ENCODE measurements at places on chromosomes 7 and 10. TPM values are rescaled to one million over a fixed set of nuclear protein-coding genes. Genes with fewer than 3 reads are reported as not detected.

GRCh38 chr7:139949629-139950028 is 113.1 kb downstream of the PARP12 start:
- H3K36me3 ChIP-seq = no peaks in the 10 kb centered on the region
- H3K27ac ChIP-seq = no peak overlapping the region
- H3K4me3 ChIP-seq = no peak overlapping the region
- DNase-seq = no peak
- peaks cover 6% of the 10 kb centered on the region for H3K27me3 ChIP-seq

DNA sequence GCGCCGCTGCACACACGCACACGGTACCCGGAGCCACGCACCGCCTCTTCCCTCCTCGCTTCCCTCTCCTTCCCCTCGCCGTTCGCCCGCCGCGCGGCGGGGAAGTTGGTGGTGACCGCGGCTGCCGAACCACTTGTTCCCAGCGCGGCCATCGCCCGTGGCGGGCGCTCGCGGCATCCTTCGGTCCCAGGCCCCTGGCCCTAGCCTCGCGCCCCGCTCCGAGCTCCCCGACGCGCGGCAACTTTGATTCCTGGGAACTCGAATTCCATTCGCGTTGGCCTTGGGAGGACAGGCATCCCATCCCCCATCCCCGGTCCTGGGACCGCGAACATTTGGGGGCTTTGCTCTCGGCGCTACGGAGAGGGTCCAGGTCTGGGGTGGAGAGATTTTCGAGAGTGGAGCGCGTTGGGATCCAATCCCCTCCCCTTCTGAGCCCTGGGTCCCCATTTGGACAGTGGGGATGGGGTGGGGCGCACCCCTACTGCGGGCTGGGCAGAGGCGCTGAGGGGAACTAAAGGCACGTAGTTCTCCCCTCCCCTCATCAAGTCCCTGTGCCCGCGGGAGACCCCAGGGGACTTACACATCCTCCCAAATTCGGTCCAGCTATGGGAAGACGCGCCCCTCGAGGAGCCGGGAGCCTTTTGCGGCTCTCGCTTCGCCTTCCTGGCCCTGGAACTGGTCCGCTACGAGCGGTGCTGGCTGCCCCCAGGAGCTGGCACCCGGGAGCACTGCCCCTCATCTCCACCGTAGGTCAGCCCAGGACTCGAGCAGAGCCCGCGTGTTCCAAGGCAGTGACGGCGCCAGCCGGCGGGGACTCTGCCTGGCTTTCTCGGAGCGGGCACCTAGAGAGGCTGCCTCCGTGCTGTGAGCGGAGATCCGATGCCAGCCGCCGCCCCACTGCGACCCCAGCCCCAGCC is 834 bp downstream of the CDH23 start:
- peak overlapping the region; percentile 55 for H3K4me3 ChIP-seq
- no peaks in the 10 kb centered on the region for H3K36me3 ChIP-seq
- peaks cover 9% of the 10 kb centered on the region for H3K4me1 ChIP-seq
- no peak overlapping the region for H3K27ac ChIP-seq
- peak; percentile 39 for DNase-seq
- peaks cover 80% of the 10 kb centered on the region for H3K27me3 ChIP-seq

Gene OPN4
- not detected for total RNA-seq

DNA sequence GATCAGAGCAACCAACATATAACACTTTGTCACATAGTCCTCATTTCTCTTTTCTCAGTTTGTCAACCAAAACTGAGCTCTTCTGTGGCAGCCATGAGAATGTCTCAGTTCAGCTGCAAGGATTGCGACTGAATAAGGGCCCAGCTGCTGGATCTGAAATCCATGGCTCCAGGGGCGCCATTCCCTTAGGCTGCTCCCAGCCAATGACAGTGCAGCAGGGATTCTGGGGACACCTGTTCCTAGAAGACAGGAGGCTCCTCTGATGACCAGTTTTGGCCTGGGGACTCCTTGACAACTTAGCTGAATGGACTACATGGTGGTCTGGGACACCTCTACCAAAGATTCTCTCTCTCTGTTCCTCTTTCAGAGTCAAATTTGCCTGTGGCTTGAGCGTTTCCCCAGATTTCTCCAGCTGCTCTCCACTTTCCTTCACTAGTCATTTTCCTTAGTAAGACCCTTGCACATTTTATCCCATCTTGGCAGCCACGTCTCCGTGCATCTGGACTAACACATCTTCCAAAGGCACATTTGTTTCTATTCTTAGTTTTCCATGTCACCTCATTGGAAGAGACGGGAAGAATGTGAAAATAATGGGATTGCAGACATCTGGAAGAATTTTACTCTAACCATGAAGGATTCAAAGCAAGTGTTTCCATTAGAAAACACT is 28.1 kb upstream of the KIF5B start:
- no peaks in the 10 kb centered on the region for H3K4me1 ChIP-seq
- DNase-seq = no peak
- no peaks in the 10 kb centered on the region for H3K36me3 ChIP-seq
- no peak overlapping the region for H3K27ac ChIP-seq
- no peak overlapping the region for H3K4me3 ChIP-seq
- no peaks in the 10 kb centered on the region for H3K27me3 ChIP-seq

DNA sequence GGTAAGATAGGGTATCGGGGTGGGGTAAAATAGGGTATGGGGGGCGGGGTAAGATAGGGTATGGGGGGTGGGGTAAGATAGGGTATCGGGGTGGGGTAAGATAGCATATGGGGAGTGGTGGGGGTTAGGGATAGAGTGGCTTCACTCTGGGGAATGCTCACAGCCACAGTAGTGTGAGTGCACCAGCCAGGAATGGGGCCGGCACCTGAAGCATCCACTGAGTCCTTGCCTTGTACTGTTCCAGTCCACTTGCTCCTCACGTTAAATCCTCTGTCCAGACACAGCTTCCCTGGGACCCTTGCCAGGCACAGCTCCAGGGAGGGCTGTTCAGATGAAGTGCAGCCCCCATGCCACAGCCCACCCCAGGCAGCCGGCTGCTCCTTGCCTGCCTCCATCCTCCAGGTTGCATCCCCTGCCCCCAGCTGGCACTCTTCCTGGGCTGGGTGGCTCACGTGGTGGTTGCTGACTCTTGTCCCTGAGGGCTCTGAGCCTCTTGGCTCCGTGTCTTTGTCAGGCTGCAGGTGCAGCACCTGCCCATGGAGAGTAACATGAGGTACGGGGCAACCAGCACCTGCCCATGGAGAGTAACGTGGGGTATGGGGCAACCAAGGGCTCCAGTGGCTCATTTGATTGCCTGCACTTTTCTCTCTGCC is 268.4 kb downstream of the TCERG1L start:
- H3K4me3 ChIP-seq = no peak overlapping the region
- peaks cover 31% of the 10 kb centered on the region for H3K27me3 ChIP-seq
- H3K36me3 ChIP-seq = no peaks in the 10 kb centered on the region
- no peaks in the 10 kb centered on the region for H3K4me1 ChIP-seq

DNA sequence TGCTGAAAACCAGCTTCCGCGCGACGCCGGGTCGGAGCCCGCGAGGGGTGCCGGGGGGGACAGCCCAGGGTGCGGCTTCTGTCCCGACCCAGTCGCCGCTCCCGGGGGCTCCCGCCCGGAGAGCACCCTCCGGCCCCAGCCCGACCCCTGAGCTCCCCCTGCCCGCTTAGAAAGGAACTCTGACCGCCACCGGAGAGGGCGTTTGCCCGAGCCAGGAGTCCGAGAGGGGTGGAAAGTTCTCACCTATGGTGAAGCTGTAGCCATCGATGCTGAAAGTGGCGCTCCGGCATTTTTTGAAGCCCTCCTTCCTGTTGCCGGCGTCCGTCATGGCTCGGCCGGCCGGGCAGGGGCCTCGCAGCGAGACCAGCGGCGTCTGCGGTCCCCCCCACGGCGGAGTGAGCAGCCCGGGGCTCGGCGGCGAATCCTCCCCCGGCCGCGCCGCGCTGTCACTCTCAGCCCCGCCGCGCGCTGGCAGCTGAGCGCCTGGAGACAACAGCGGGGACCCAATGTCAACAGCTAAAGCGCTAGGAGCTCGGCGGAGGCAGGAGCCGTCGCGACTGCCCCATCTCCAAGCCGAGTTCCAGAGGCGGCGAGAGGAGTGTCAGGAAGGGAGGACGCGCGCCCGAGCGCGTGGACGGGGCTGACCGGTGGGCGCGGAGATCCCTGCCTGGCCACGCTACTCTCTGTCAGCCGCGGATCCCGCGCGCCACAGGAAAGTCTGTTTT is 191.6 kb downstream of the LSM5 start:
- peak; percentile 49 for DNase-seq
- H3K27ac ChIP-seq = no peak overlapping the region
- peak overlapping the region; percentile 75 for H3K4me3 ChIP-seq
- H3K4me1 ChIP-seq = peaks cover 13% of the 10 kb centered on the region
- H3K36me3 ChIP-seq = no peaks in the 10 kb centered on the region
- H3K27me3 ChIP-seq = peaks cover 91% of the 10 kb centered on the region

- DNase-seq = no peak
- no peaks in the 10 kb centered on the region for H3K36me3 ChIP-seq
- H3K4me3 ChIP-seq = no peak overlapping the region
- peaks cover 8% of the 10 kb centered on the region for H3K27me3 ChIP-seq
- H3K4me1 ChIP-seq = no peaks in the 10 kb centered on the region
Observed at GRCh38 chr7:71829515-71829914, 582.6 kb downstream of the CALN1 start.

Measured in mesothelial cell of epicardium (in vitro differentiated cells).